Natural killer cell treated with Interleukin-12 subunit alpha and Interleukin-12 subunit beta and Interleukin-15 and Interleukin-18, amount 100 ng/mL, for 72 hours (primary cell): ENCODE measurements at places on chromosomes 7 and 10.

DNA sequence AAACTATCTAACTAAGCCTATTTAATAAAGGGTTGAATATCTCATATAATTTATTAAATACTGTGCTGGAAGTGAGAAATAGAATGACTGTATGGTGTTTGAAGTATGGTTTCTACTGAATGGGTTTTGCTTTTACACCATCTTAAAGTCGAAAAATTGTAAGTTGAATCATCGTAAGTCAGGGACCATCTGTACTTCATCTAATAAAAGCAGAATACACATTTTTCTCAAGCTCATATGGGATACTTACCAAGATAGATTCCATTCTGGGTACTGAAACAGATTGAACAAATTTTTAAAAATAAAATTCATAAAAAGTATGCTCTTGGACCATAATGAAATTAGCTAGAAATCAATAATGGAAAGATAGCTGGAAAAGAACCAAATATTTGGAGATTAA is 285.4 kb downstream of the CXCL12 start:
- DNase-seq: no peak

DNA sequence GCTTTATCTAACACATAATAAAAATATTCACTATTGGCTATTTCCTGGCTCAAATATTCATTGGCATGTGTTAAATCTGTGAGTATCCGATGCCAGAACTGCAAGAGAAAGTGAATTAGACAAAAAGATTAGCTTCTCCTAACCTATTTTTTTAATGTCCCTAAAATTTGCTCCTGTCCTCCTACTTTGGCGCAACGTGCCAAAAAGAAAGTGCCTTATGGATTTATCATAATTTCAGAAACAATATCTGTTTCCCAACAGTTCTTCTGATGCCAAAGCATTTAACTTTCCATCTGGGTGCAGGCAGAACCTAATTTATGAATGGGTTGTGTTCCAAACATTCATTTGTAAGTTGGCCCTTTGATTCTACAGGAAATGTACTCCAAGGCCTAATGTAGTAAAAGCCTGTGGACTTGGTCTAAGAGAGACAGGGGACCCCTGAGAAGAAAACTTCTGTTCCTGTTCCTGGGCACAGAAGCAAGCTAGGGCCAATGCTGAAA is 15.4 kb downstream of the PIP4K2A start:
- no peak for DNase-seq

- no peak for DNase-seq
Observed at GRCh38 chr10:4384245-4384644, 441.8 kb upstream of the AKR1E2 start.

DNA sequence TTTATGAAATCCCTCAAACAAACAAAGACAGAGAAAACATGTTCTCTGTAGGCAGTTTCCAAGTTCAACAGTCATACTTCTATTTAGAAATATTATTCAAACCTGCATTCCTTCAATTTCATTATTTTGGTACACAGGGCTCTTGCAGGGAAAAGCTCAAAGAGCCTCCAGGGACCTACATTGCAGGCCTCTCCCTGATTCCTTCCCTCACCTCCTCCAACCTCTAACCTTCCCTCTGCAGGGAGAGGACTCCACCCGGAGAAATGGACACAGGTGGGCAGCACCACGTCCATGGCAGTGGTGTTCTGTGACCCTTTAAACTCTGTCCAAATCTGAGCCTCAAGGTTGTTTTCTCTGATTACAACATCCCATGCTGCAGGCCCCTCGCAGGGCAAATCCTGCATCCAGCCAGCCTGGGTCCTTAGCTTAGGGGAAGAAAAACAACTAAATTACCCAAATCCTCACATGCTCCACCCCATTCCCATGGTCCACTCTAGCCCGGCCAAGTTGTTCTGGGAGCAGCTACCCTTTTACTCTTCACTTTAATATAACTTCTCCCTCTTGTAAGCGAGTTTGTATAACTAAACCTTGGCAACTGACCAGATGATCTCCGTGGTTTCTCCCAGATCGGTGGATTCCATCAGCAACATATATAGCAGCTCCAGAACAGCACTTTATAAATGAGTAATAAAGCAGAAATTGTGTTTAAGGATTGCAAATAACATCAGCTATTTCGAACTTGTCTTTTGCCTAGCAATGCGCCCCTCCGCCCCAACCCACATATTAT is 129.8 kb downstream of the CUBN start:
- no peak for DNase-seq

GRCh38 chr10:93865794-93866425 is 27.9 kb upstream of the SLC35G1 start:
- no peak for DNase-seq

DNA sequence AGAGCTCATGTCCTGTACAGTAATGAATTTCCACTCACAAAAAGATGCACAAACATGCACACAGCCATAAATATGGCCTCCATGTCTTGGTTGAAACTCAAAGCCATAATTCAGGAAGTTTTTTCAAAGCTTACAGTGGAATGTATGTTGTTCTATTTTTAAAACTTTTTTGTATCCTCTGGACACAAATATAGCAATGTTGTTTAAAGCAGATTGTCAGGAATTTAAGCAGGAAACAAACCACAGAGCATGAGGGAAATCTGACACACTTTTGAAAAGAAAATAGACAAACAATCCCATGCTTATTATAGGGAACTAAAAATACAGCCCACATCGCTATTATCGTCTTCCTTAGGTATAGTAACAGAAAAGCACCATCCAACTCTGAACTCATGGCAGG is 21.5 kb downstream of the LRRN3 start:
- no peak for DNase-seq

DNA sequence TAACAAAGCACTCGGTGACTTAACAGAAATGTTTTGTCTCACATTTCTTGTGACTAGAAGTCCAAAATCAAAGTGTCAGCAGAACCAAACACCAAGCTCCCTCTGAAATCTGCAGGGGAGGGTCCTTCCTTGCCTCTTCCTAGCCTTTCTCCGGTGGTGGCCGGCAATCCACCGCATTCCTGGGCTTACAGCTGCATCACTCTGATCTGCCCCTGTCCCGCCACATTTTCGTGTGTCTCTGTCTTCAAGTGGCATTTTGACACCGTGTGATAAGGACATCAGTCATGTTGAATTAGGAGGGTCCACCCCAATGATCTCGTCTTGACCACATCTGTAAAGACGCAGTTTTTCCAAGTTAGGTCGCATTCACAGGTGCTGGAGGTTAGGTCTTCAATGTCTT is 30.5 kb upstream of the TOMM7 start:
- DNase-seq: no peak

DNA sequence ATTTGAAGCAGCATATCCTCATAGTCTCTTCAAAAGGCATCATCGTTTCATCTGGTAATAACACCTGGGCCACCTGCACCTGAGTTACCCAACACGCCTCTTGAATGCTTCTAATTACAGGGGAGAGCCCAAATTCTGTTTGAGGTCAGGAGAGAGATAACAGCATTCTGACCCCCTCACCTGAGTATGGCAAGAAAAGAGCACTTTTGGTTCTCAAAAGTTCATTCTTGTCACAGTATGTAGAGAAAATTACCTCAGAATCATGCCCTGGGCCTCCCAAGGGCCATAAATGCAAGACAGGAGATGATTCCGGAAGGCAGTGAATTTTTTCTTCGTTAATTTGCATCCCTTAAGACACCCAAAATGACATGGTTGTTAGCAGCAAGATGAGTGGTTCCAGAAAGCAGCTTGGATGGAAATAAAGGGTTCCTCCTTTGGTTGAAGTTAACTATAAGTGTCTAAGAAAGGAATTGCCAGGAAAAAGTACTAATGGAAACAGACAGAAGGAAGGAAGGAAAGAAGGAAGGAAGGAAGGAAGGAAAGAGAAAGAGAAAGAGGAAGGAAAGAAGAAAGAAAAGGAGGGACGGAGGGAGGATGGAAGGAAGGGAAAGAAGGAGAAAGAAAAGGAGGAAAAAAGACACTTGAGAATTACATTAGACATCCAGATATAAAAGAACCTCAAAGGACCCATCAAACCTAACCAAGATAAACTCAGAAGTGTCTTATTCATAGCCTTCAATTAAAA is 228.4 kb upstream of the RHOBTB1 start:
- DNase-seq: no peak

DNA sequence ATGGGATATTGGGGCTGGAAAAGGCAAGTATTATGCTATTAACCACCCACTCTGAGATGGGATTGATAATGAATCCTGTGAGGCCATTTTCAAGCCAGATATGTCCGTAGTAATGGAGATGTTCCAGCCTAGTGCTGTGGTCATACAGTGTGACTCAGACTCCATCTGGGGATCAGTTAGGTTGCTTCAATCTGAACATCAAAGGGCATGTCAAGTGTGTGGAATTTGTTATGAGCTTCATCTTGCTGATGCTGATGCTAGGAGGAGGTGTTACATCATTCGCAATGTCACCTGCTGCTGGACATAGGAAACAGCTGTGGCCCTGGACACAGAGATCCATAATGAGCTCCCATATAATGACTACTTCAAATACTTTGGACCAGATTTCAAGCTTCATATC is 144.7 kb downstream of the PLCE1 start:
- no peak for DNase-seq

- no peak for DNase-seq
Observed at GRCh38 chr10:122407375-122408125, 33.0 kb downstream of the PLEKHA1 start.

- DNase-seq: no peak
Observed at GRCh38 chr7:92255308-92255707, 9.5 kb downstream of the ANKIB1 start.

DNA sequence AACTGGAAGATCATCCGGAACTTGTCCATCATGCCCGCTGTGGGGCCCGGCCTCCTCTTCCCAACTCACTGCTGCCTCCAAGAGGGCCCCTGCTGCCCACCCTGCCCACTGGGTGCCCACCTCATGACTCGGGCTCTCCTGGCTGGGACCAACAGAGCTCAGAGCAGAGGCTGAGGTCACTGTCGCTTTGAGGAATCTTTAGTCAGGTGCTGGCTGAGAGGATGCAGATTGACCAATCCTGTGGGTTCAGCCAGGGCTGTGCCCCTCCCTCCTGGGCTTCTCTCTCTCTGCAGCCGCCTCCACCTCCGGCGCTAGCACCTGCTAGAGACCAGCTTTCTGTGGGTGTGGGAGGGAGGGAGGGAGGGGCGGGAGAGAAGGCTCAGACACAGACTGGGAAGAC is at the start of gene CALHM1:
Gene CALHM1 (minus strand): TSS at position 181 of the 400 bp plus-strand sequence. CDS start 149 bp downstream, at position 32.
- no peak for DNase-seq

DNA sequence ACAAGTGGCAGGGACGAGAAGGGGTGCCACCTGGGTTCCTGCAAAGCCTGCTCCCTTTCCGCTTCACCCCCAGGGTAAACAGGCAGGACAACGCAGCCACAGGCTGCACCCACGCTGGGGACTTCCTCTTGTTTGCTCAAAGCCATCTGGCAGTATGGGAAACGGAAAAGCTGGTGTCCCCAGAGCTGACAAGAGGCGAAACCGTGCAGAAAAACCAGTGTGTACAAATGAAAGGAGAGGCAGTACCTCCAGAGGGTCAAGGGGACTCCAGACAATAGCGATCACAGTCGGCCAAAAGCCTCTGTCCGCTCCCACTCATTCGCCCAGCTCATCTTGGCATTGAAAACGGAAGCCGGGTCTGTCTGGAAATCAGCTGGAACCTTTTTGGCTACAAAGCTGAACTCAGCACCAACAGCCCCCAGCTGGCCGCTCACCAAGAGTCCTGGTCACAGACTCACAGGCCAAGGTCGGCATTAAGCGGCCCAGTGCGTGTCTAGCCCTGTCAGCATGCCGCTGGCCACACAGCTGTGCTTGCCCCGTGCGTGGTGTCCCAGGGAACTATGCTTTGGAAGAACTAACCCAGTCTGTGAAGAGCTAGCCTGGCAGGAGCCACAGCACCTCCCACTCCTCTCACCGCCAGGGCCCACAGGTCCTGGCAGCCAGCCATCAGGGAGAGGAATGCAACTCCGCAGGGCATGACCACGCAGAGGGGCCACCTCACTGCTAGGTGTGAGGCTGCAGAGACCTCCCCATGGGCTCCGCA is 10.4 kb downstream of the TNS3 start:
- DNase-seq: no peak

- no peak for DNase-seq
Observed at GRCh38 chr10:6327961-6328698, 125.4 kb downstream of the PFKFB3 start.

GRCh38 chr10:131269776-131270460 is 41.6 kb downstream of the TCERG1L start:
- no peak for DNase-seq

- DNase-seq: no peak
Observed at GRCh38 chr7:35261476-35262285, 7.8 kb upstream of the TBX20 start.

GRCh38 chr10:8596929-8597472 is 542.5 kb downstream of the GATA3 start:
- no peak for DNase-seq

GRCh38 chr10:35784751-35785150 is 142.7 kb upstream of the FZD8 start:
- no peak for DNase-seq

DNA sequence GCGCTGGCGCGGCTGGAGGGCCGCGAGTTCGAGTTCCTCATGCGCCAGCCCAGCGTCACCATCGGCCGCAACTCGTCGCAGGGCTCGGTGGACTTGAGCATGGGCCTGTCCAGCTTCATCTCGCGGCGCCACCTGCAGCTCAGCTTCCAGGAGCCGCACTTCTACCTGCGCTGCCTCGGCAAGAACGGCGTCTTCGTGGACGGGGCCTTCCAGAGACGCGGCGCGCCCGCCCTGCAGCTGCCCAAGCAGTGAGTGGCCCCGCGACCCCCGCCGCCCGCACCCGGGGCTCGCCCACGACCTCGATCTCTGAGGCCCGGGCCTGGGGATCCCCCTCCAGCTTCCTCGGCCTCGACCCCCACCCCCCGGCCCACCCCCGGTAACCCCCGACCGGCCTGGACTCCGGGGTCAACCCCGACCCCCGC is 537 bp downstream of the FOXK1 start:
- DNase-seq: no peak

GRCh38 chr10:7111561-7111960 is 299.3 kb downstream of the SFMBT2 start:
- no peak for DNase-seq

DNA sequence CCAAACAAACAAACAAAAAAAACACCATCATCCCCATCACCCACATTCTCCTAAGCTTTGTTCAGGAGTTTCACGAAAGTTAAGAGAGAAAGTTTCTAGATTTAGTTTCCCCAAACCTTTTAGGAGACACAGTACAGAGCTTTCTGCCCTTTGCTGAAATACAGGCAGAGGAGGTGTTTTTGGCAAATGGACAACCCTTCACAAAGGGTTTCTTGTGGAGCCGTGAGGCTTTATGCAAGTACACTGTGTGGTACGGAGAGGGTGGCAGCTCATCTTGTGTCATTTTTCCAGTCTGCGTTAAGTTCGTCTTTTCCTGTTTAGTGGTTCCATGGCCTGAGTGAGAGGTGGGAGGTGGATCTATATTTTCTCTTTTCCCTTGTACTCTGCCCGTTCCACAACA is 215.5 kb upstream of the PRKCQ start:
- no peak for DNase-seq

GRCh38 chr7:1562597-1563051 is 6.6 kb upstream of the TMEM184A start:
- no peak for DNase-seq
